Activated naive CD4-positive, alpha-beta T cell treated with Interleukin-2 at 50 U/mL for 16 hours (primary cell): ENCODE measurements at places on chromosomes 13 and 19.

DNA sequence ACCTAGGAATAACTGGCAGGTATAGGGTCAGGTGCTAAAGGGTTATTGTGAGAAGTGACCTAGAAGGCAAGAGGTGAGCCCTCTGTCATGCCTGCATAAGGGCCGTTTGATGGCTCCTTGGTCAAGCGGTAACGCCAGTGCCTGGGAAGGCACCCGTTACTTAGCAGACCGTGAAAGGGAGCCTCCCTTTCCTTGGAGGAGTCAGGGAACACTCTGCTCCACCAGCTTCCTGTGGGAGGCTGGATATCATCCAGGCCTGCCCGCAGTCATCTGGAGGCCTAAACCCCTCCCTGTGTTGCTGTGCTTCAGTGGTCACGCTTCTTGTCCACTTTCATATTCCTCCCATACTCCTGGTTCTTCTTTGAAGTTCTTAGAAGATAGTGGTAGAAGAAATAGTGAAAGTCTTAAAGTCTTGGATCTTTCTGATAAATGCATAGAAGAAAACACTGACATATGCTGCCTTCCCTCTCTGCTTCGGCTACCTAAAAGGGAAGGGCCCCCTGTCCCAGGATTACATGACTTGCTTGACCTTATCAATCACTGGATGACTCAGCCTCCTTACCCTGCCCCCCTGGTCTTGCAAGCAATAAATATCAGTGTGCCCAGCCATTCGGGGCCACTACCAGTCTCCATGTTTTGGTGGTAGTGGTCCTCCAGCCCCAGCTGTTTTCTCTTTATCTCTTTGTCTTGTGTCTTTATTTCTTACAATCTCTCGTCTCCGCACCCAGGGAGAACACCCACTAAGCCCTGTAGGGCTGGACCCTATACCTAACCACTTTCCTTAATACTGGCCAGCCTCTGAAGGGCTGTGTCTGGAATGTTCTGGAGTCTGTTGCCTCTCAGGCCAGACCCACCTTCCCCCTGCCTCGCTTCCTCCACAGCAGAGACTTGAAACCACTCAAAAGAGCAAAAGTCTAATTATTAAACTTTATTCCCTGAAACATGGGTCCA, 16.1 kb upstream of the ABCC4 start:
- no peak for DNase-seq

DNA sequence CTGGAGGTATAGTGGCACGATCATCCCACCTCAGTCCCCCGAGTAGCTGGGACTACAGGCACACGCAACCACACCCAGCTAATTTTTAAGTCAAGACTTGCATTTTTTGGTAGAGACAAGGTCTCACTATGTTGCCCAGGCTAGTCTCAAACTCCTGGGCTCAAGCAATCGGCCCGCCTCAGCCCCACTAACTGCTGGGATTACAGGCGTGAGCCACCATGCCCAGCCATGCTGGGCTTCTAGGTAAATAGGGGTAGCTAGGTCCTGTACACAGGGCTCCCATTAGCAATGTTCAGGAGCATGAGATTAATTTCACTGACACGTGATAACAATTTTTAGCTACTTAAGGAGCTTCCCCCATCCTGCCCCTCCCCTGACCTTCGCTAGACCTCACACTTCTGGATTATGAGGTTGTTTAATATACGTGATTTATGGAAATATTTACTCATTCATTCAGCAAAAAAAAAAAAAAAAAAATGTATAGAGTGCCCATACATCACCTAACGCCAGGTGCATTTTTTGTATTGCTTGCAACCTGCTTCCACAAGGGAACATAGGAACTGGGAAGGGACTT, 19.2 kb downstream of the TMEM272 start:
- DNase-seq, result no peak

GRCh38 chr19:41521931-41522555, 53.9 kb upstream of the CEACAM21 start:
- DNase-seq, result peak; percentile 41

GRCh38 chr19:43674596-43674995, 4.6 kb upstream of the PLAUR start:
- DNase-seq, result no peak

DNA sequence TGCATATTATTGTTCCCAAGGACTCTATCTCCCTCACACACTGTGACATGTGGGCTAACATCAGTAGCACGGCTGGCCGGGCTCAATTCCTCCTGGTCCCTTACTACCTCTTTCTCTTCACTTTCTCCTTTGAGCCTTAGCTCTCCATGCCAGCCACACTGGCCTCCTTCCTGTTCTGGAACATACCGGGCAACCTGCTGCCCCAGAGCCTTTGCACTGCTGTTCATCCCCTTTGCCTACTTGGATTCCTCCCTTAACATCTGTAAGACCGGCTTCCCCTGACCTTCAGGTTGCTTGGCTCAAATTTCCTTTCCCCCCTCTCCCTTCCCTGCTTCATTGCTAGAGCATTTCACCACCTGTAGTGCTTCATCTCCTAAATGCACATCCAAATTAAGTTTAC, 17.1 kb downstream of the IRS2 start:
- DNase-seq, result no peak

- DNase-seq, result no peak
These were observed 5.8 kb downstream of the SMIM7 start for GRCh38 chr19:16654140-16654539.

GRCh38 chr13:113897161-113897560, 33.3 kb upstream of the GAS6 start:
- no peak for DNase-seq

GRCh38 chr13:51237887-51238286, 15.7 kb downstream of the FAM124A start:
- no peak for DNase-seq

DNA sequence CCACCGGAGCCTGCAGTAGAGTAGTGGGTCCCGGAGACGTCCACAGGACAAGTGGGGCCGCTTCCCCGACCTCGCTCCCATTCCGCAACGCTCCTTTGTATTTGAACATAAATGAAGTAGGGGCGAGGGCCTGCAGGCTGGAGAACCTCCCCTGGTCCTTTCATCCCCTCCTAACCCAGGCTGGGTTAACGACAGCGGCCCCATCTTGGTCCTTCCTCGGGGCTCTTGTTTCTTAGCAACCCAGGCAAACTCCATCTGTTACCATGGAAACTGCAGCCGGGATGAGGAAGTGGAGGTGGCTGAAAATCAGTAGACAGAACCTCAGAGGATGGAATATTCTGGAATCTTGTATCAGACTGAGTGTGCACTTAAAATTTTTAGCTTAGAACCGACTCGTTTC, 132.6 kb upstream of the USP29 start:
- no peak for DNase-seq

GRCh38 chr13:19960653-19960976, 2.1 kb downstream of the ZMYM2 start:
- DNase-seq, result no peak

- DNase-seq, result no peak
These were observed 194.1 kb downstream of the NUFIP1 start for GRCh38 chr13:44795176-44795575.

GRCh38 chr19:38693380-38694223, 46.2 kb downstream of the ACTN4 start:
- peak; percentile 41 for DNase-seq

DNA sequence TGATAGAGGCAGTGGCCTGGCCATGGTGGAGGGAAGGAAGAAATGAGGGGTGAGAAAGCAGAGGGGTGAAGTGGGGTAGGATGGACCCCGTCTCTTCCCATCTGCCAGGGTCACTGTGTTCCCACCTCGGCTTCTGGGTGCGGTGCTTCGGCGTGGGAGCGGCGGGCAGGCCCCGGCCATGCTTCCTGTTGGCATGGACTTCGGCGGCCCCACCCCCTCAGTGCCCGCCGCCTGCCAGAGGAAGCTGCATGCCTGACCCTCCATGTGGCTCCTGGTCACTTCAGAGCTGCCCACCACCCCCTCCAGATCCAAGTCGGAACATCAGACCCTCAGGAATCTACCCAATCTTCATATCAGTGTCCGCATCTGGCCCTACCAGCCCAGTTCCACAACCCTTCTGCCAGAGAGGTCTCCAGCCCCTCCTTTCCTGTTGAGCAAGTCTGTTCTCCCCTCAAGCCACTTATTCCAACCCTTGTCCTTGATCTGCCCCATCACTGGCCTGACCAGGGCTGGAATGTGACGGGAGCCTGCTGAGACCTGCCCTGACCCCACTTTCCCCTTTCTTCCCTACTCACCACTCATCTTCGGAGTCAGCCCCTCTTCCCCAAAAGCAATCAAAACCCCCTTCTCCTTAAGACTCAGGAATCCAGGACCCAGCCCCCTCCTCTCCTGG, 1.5 kb downstream of the KCNN4 start:
- no peak for DNase-seq

DNA sequence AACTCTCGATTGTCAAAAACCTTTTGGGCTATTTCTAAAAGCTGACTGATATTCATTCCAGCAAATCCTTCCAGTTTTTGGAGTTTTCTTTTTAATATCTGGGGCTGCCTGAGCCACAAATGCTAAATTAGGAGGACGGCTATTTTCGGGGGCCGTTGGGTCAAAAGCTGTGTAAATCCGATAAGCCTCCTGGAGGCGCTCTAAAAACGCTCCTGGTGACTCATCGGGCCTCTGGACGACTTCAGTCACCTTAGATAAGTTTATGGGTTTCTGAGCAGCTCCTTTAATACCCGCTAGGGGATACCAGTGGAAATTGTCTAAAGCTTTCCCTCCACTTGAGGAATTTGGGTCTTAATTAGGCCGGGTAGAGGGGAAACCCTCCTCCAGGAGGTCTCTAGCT, 66.4 kb downstream of the ZNF730 start:
- DNase-seq, result no peak

GRCh38 chr13:98129059-98129746, 13.7 kb upstream of the FARP1 start:
- no peak for DNase-seq

GRCh38 chr13:51874651-51875050, 12.9 kb downstream of the CCDC70 start:
- no peak for DNase-seq

DNA sequence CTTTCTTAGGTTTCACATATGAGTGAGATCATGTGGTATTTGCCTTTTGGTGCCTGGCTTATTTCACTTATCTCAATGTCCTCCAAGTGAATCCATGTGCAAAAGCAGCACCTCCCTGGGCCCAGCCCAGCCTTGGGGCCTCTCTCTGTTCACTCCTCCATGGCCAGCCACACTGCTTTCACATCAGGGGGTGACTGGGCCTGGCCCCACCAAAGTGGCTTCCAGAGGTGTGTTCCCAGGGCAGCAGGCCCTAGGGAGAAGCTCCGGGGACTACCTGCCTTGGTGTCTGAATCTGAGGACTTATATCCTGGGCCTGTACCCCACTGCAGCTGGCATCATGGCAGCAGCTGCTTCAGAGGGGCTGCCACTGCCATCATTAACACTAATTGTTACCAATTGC, 829.9 kb upstream of the SLITRK5 start:
- DNase-seq, result no peak

- DNase-seq, result no peak
These were observed 201.9 kb downstream of the RFC3 start for GRCh38 chr13:34019870-34020269.

DNA sequence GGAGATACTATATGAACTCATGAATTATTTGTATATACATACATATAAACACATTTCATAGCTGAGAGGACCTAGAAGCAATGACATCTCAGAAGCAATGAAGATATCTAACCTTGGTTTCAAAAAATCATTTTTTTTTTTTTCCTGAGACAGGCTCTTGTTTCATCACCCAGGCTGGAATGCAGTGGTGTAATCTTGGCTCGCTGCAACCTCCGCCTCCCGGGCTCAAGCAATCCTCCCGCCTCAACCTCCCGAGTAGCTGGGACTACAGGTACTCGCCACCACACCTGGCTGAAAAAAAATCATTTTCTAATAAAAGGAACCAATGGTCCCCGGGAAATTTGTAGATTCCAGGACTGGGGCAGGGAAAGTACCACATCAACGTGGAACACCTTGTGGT, 4.0 kb downstream of the ZNF565 start:
- no peak for DNase-seq

- no peak for DNase-seq
These were observed 2.4 kb downstream of the CLN5 start for GRCh38 chr13:76994281-76994680.

DNA sequence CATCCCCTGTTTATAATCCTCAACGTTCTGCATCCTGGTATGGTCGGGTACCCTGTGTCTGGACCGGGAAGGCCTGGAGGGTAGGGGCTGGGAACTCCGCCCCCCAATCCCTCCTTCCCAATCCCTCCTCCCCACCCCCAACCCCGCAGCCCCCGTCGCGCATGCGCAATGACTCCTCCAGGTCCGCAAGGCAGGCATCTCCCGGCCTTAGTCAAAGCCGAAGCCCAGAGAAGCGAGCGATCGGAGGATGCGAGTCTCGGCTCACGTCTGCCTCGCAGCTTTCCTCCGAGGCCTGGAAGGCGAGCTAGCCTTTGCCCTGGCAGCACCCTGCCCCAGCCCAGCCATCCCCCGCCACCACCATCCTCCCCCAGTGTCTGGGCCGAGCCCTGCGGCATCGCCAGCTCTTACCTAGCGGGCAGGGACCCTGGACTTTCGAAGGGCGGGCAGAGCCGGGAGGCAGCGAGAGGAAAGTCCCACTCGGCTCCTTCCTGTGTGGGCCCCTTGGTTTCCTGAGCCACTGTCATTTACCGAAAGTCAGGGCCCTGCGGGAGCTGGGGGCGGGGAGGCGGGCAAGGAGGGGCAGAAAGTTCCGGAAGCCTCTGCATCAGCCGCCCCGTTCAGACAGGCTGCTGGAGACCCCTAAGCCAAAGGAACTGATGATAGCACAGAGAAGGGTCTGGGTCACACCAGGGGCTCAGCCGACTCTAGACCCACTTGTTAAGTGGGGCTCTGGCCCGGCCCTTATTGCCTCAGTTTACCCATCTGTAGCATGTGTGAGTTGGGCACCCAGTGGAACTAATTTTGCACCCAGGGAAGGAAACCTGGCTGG, at the start of gene JAK3:
JAK3 (minus strand) TSS at position 445 of the 829 bp plus-strand sequence. CDS start 3,565 bp downstream, outside the sequence.
- DNase-seq, result peak; percentile 92

DNA sequence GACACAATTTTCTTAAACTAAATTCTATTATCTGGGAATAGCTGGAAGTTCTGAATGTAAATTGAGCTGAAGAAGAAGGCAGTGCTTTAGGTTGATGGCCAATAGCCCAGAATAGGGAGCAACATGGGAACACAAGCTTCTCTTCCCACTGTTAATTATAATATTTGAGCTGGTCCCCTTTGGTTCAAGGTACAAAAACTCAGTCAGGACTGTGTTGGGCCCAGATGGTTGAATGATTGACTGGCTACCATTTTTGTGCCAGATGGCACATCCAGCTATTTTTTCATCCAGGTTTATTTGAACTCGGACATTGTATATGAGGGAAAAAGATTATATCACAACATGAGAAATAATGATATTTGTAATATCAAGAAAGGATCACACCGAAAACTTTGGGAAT, 458.9 kb downstream of the SLITRK1 start:
- DNase-seq, result no peak
